Epithelial cell of esophagus (primary cell): ENCODE measurements at places on chromosomes 5 and 9.

GRCh38 chr5:108255468-108255867 lies 126.4 kb downstream of the FBXL17 start:
- DNase-seq = no peak

DNA sequence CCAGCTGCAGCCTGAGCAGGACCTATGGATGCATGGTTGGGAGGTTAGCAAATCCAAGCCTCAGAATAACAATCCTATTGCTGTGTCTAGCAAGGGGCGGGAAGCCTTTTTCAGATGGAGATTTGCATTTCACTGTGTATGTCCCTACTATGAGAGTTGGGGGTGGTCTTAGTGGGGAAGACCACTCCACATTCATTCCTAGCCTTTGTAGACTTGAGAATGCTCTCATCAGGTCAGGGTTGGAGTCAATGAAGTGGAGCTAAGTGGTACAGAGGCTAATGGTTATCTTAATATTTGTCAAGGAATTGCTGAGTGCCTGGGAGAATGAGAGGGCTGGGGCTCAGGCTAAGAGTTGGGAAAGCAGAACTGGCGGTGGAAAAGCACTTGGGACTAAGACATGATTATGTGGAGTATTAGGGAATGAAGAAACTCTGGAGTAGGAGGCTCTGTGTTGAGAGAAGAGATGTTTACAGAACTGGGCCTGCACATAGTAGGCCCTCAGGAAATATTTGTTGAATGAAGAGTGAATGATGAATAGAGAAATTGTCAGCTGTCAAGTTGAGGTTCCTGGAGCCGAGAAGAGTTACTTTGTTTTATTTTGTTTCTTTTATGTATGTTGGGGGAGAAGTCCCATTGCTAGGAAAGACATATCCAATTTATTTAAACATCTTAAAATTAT lies 175.5 kb upstream of the SPRY4 start:
- no peak for DNase-seq

- DNase-seq = no peak
Measured at GRCh38 chr5:134530301-134531077, 5.0 kb downstream of the JADE2 start.

- no peak for DNase-seq
Measured at GRCh38 chr9:5428794-5429528, 8.8 kb downstream of the PLGRKT start.

DNA sequence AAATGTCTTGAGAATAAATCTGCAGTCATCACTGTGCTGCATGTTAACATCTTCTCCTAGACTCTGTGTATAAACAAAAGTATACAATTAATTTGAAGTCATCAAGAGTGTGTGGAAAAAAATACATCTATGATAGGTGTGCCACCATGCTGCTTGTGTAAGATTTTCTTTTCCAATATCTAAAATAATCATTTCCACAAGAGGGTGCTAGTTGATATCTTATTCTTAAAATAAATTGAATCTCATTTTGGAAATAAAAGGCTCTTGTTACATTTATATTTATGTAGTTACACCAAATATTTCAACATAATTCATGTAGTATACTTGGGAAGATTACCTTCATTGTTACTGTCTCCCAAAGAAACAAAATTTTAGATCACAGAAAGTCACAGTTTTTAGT lies 14.1 kb upstream of the MOCS2 start:
- peak; percentile 22 for DNase-seq

DNA sequence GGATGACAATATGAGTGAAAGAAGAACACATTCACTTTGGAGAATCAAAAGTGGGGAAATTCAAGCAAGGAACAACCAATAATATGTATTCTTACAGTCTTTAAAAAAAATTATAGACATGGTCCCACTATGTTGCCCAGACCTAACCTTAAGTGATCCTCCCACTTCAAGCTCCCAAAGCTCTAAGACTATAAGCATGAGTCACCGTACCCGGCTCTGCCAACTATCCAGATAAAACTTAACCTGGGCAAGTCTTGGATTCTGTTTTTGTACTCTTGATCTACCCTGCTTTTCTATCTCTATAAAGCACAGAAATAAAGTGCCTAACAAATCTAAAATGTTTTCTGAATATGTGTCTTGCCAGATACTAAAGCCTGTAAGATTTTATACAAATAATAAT lies 30.9 kb downstream of the CEMIP2 start:
- peak; percentile 64 for DNase-seq

- peak; percentile 92 for DNase-seq
Measured at GRCh38 chr5:42641336-42642005, 115.1 kb upstream of the CCDC152 start.

GRCh38 chr5:119340597-119341218 lies 15.1 kb upstream of the TNFAIP8 start:
- DNase-seq = no peak
